Epithelial cell of alveolus of lung (primary cell): ENCODE measurements at places on chromosomes 5 and 9. TPM values are rescaled to one million over a fixed set of nuclear protein-coding genes. Genes with fewer than 3 reads are reported as not detected.

AFAP1L1 gene
- total RNA-seq = 9.0 and 9.7 TPM in 2 replicates

EPB41L4B gene
- total RNA-seq = 1.7 TPM in 1 of 2 replicates, not detected in the other

ADRB2 gene
- 0.65 and 0.72 TPM in 2 replicates for total RNA-seq

MCTP1 gene
- 4.1 TPM in 1 of 2 replicates, not detected in the other for total RNA-seq
